T follicular helper cell (primary cell): ENCODE measurements at places on chromosomes 16 and 17.

- DNase-seq, result no peak
Measured at GRCh38 chr17:39705786-39706348, 6.0 kb downstream of the ERBB2 start.

DNA sequence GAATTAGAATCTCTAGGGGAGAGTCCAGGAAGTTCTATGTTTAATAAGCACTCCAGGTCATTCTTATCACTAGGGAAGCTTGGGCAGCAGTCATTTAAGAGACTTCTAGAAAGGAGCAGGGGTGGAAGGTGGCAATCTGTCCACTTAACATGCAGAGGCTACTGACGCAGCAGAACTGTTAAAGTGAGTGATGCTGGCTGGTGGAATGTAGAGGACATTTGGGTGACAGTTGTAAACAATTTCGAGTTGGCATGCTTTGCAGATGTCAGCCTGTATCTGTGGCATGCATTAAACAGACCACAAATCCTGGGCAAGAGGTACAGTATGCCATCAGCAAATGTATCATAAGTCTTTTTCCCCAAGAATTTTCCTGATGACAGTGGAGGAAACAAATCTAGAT, 40.5 kb upstream of the HS3ST3A1 start:
- DNase-seq, result no peak

DNA sequence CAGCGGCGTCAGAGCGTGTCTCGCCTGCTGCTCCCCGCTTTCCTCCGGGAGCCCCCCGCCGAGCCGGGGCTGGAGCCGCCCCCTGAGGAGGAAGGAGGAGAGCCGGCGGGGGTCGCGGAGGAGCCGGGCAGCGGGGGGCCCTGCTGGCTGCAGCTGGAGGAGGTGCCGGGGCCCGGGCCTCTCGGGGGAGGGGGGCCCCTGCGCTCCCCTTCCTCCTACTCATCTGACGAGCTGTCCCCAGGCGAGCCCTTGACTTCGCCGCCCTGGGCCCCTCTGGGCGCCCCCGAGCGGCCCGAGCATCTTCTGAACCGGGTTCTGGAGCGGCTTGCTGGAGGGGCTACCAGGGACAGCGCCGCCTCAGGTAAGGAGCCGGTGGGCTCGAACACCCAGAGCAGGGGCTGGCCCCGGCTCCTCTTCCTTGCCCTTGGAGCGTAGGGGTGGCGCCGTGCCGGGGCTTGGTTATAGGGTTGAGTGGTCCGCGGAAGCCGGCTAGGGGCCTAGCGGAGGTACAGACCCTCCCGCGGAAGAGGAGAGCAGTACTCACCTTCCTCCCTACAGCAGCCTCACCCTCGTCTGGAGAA, 841 bp downstream of the RAPGEFL1 start:
- DNase-seq, result no peak

GRCh38 chr17:65228287-65228686, 91.1 kb downstream of the RGS9 start:
- no peak for DNase-seq
